ENCODE measurements at places on chromosomes 4 and X. TPM values are rescaled to one million over a fixed set of nuclear protein-coding genes. Genes with fewer than 3 reads are reported as not detected.

Gene SMIM43
- total RNA-seq = 0.54 TPM

GRCh38 chr4:87103691-87104187 lies 116.7 kb downstream of the KLHL8 start:
- no peak for DNase-seq
- H3K27me3 ChIP-seq = no peaks in the 10 kb centered on the region
- no peak overlapping the region for H3K4me3 ChIP-seq
- no peaks in the 10 kb centered on the region for H3K4me1 ChIP-seq
- H3K36me3 ChIP-seq = no peaks in the 10 kb centered on the region

DNA sequence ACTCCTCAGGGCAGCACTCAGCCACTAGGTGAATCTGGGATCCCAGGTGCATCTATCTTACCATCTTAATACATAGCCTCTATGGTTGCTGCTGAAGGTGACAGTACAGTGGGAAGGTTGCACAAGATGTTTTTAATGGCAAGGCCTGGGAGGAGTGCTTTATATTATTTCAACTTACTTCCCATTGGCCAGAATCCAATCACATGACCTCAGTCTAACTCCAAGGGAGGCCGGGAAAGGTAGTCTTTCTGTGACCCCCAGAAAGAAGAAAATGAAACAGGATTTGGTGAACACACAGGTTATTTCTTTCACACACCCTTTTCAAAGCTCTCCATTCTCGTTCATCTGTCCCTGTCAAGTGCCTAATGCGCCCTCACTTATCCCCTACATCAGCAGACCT lies 189.1 kb upstream of the ATP6AP2 start:
- no peaks in the 10 kb centered on the region for H3K4me1 ChIP-seq
- no peak overlapping the region for H3K4me3 ChIP-seq
- no peaks in the 10 kb centered on the region for H3K36me3 ChIP-seq
- H3K27me3 ChIP-seq = no peaks in the 10 kb centered on the region

Gene XK
- 14.1 TPM for total RNA-seq

- DNase-seq = no peak
- no peak overlapping the region for H3K4me3 ChIP-seq
- no peaks in the 10 kb centered on the region for H3K36me3 ChIP-seq
- no peak overlapping the region for H3K27ac ChIP-seq
- no peaks in the 10 kb centered on the region for H3K27me3 ChIP-seq
These were observed 131.5 kb downstream of the HS3ST1 start for GRCh38 chr4:11297201-11297600.

Gene CEP135
- total RNA-seq = 6.4 TPM

DNA sequence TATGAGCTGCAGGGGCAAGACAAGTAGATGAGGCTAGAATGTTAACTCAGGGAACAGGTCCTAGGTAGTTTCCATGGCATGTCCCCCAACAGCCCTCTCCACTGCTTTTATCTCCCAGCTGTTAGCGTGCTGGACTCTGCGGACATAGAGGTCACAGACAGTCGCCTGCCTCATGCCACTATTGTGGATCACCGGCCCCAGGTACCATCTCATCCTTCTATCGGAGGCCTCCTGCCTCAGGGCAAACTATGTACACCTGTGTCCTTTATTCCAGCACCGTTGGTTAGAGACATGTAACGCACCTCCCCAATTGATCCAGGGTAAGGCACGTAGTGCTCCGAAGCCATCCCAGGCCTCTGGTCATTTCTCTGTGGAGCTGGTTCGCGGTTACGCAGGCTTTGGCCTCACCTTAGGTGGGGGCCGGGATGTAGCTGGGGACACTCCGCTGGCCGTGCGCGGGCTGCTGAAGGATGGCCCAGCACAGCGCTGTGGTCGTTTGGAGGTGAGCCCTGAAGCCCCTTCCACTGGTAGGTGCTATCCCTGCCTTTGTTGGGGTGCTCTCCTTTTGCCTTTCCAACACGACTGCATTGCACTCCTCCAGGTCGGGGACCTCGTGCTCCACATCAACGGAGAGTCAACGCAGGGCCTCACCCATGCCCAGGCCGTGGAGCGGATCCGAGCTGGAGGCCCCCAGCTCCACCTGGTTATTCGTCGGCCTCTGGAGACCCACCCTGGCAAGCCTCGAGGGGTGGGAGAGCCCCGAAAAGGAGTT lies 2.2 kb downstream of the MAGIX start:
- H3K4me1 ChIP-seq = peaks cover 13% of the 10 kb centered on the region
- no peaks in the 10 kb centered on the region for H3K27me3 ChIP-seq
- no peak for DNase-seq

DNA sequence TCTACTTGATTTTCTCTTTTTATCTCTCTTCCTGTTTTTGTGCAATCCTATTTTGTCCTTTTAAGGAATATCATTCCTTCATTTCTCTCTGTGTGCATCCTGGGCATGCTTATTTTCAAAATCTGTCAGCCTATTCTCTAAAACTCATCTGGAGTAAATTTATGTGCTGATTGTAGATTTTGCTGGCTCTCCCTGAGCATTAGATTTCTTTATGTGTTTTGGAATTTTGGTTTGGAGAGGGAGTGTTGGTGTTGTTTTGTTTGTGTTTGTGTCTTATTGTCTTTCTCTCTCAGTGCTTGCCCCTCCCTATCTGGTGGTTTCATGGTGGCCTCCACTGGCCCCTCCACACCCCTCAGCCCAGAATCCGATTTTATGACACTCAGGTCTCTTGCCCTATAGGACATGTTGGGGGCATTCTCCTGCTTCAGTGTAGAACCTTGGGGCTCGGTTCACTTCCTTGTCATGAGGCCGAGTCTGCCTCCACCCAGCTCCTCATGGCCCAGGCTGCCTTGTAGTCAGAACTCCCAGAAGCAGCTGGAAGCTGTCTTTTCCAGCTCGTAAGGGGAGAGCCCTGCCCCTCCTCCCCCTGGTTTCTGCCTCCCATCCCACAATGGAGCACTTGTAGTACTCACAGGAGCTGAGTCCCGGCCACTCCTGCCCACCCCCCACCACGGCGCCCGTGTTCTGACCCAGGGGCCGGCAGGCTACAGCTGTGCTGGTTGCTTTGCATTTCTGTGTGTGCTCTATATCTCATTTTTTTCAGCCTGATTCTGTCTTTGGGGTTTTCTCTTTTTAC lies 24.5 kb upstream of the PJA1 start:
- no peak overlapping the region for H3K4me3 ChIP-seq
- H3K27ac ChIP-seq = no peak overlapping the region
- DNase-seq = no peak
- no peaks in the 10 kb centered on the region for H3K4me1 ChIP-seq
- H3K27me3 ChIP-seq = no peaks in the 10 kb centered on the region

DNA sequence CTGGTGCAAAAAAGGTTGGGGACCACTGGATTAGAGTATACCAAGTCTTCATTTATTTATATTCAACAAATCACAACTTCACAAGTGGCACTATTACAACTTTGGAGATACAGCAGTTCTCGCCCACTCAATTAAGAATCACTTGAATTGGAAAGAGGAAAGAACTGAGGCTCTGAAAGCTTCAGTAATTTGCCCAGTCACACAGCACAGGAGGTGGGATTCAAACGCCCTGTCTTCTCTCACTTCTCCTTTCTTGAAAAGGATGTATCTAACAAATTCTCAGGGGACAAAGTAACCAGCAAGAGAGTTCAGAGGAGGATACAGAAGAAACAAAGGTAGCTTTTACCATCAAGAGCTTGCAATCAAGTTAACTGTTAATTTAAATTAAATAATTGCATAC lies 12.4 kb downstream of the SMIM14 start:
- H3K4me3 ChIP-seq = no peak overlapping the region
- DNase-seq = no peak
- no peak overlapping the region for H3K27ac ChIP-seq
- no peaks in the 10 kb centered on the region for H3K36me3 ChIP-seq
- no peaks in the 10 kb centered on the region for H3K27me3 ChIP-seq

Gene C4orf50
- 0.71 TPM for total RNA-seq

Gene TLR3
- total RNA-seq = 8.2 TPM

GRCh38 chr4:82493721-82494425 lies 63.5 kb downstream of the ENOPH1 start:
- H3K27me3 ChIP-seq = no peaks in the 10 kb centered on the region
- no peaks in the 10 kb centered on the region for H3K4me1 ChIP-seq
- H3K36me3 ChIP-seq = no peaks in the 10 kb centered on the region

DNA sequence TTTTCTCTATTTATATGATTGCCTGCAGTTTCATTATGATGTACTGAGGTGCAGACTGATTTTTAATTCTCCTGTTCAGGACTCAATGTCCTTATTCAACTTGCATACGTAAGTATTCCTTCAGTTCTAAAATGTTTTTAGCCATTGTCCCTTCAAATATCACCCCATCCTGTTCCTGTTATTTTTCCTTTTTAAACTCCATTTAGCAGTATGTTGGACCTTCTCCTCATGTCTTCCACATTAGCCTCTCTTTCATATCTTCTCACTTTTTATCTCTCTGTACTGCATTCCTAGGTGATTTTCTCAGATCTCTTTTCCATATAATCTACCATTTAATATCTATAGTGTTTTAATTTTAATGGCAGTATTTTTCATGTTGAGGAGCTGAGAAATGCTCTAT lies 317.7 kb downstream of the NR3C2 start:
- H3K27me3 ChIP-seq = no peaks in the 10 kb centered on the region
- no peaks in the 10 kb centered on the region for H3K4me1 ChIP-seq
- H3K36me3 ChIP-seq = no peaks in the 10 kb centered on the region
- DNase-seq = no peak
- H3K27ac ChIP-seq = no peak overlapping the region

GRCh38 chr4:53461244-53461643 lies 83.8 kb downstream of the FIP1L1 start:
- no peaks in the 10 kb centered on the region for H3K27me3 ChIP-seq
- H3K4me1 ChIP-seq = no peaks in the 10 kb centered on the region
- no peak overlapping the region for H3K27ac ChIP-seq
- no peak overlapping the region for H3K4me3 ChIP-seq
- no peaks in the 10 kb centered on the region for H3K36me3 ChIP-seq
- no peak for DNase-seq

DNA sequence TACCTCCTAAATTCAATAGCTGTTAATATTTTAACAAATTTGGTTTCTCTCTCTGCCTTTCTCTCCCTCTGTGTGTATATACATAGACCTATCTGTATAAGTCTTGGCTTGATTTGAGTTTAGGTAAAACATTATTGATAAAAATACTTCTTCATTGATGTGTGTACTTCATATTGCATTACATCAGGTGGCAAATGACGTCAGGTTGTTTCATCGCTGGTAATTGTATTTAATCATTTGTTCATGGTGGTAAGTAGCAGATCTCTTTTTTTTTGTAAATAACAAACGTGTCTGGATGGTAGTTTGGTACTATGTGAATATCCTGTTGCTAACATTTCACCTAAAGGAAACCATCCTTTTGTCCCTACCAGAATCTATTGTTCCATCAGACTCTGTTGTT lies 55.1 kb downstream of the GALNT7 start:
- H3K27ac ChIP-seq = no peak overlapping the region
- no peaks in the 10 kb centered on the region for H3K4me1 ChIP-seq
- no peaks in the 10 kb centered on the region for H3K27me3 ChIP-seq
- H3K4me3 ChIP-seq = no peak overlapping the region
- H3K36me3 ChIP-seq = no peaks in the 10 kb centered on the region

DNA sequence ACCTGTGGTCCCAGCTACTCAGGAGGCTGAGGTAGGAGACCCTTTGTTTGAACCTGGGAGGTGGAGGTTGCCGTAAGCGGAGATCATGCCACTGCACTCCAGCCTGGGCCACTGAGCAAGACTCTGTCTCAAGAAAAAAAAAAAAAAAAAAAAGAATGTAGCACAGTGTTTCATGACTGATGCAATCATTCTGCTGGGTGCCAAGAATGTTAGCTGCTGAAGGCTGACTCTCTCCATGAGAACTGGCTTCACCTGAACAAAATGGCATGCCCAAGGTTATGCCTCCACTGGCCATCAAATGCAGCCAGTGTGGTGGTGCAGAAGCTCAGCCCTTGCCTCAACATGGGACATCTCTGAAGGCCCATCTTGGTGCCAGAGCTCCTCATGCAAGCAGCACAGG lies 412.1 kb downstream of the ADAM29 start:
- DNase-seq = no peak
- H3K4me1 ChIP-seq = no peaks in the 10 kb centered on the region
- H3K4me3 ChIP-seq = no peak overlapping the region
- H3K27ac ChIP-seq = no peak overlapping the region
- no peaks in the 10 kb centered on the region for H3K36me3 ChIP-seq

DNA sequence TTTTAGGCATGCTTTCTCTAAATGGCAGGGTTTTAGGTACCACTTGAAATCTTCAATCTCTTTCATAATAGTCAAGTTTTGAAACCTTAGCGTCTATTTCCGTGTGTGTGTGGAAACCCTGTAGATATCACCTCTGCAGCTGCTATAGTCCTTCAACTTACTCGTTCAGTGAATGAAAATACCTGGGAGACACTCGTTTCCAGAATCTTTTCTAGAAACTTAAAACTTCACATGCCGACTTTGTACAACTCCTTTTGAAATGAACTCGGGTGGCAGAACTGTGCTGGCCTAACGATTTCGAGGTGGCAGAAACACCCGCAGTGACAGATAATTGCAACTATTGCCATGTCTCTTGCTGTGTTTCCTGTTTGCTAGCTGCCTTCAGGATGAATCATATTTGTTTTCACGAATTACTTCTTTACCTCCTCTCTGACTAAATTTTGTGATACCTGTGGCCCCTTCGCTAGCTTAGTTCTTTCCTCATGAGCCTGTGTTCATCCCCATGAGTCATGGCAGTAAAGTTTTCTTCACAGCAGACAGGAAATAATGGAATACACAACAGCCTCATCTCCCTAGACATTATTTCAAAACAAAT lies 104.7 kb upstream of the SMIM10 start:
- H3K4me1 ChIP-seq = no peaks in the 10 kb centered on the region
- no peaks in the 10 kb centered on the region for H3K27me3 ChIP-seq
- no peaks in the 10 kb centered on the region for H3K36me3 ChIP-seq
- H3K27ac ChIP-seq = no peak overlapping the region
- DNase-seq = no peak
- H3K4me3 ChIP-seq = no peak overlapping the region

Gene CLRN2
- total RNA-seq = not detected

Gene BEX3
- 130 TPM for total RNA-seq

GRCh38 chr4:82737354-82737753 lies 61.2 kb downstream of the SCD5 start:
- DNase-seq = no peak
- no peaks in the 10 kb centered on the region for H3K4me1 ChIP-seq
- H3K27me3 ChIP-seq = no peaks in the 10 kb centered on the region
- H3K27ac ChIP-seq = no peak overlapping the region
- H3K4me3 ChIP-seq = no peak overlapping the region

DNA sequence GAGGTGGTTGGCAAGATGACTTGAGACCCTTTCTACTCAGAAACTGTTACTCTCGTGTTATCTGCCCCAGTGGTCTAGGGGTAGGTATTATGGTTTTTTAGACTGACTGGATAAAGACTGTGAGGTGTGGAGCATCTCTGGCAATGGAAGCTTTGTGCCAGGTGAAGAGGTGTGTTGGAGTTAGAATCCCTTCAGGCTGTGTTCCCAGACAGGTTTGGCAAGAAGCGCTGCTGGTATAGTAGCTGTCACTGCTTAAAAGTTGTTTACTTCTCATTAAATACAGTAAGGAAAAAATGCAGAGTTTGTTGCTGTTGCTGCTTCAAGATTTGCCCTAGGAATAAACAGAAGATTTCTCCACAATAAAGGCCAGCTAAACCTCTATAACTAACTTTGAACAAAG lies 35.3 kb downstream of the AREG start:
- no peak overlapping the region for H3K27ac ChIP-seq
- peaks cover 1% of the 10 kb centered on the region for H3K4me1 ChIP-seq
- DNase-seq = no peak
- H3K27me3 ChIP-seq = no peaks in the 10 kb centered on the region
- H3K4me3 ChIP-seq = no peak overlapping the region
